ENCODE measurements at places on chromosomes 3 and 15.

- no peak for DNase-seq
These were observed 304.8 kb upstream of the STAC start for GRCh38 chr3:36075491-36075890.

DNA sequence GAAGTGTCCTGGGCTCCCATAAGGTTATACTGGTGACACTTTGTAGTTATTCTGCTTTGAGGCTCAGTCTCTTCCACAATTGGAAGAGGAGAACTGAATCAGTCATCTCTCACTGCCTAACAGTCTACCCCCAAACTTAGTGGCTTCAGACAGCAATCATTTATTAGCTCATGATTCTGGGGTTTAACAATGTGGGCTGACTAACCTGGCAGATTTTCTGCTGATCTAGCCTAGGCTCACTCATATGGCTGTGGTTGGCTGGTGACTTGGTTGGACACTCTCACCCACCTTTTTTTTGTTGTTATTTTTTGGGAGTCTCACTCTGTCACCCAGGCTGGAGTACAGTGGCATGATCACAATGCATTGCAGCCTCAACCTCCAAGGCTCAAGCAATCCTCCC lies 7.1 kb downstream of the GPD1L start:
- DNase-seq: no peak

- DNase-seq: no peak
These were observed 19.2 kb downstream of the KLF13 start for GRCh38 chr15:31345606-31346366.

DNA sequence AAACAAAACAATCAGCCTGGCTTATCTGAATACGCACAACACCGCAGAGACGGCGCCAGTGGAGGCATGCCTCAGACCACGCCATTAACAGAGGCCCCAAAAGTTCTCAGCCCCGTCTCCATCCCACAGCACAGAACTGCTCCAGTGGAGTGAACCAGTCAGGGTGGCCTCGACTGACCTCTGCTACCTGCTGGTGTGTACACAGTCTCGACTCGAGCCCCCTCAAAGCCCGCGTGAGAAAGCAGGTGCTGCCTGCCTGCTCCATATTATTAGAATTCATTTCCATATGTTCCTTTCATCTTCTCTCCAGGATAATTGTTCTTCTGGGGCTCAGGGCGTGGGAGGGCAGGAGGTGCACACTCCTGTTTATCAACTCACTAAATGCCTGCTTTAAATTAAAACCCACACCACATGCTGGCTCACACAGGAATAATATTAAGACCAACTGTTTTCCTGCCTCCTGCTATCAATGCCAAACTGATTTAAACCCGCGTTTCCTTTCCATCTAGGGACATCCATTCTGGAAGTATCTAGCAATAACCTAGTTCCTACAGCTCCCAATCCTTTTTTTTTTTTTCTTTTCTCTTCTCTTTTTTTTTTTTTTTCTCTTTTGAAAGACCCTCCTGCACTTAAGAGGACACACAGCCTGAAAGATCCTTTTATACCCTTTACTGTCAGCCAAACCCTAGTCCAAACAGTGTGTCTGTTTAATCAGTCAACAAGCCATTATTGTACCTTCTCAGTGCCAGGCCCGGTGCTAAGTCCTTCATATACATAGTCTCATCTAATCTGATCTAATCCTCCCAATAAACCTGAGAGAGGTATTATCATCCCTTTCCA lies 101.2 kb downstream of the TLE3 start:
- DNase-seq: no peak

Measured in GM04504 (cell line).